ENCODE measurements at places on chromosomes 7 and 10. TPM values are rescaled to one million over a fixed set of nuclear protein-coding genes. Genes with fewer than 3 reads are reported as not detected.

GRCh38 chr10:125783408-125783807, 7.8 kb upstream of the MMP21 start:
- no peak for DNase-seq

DNA sequence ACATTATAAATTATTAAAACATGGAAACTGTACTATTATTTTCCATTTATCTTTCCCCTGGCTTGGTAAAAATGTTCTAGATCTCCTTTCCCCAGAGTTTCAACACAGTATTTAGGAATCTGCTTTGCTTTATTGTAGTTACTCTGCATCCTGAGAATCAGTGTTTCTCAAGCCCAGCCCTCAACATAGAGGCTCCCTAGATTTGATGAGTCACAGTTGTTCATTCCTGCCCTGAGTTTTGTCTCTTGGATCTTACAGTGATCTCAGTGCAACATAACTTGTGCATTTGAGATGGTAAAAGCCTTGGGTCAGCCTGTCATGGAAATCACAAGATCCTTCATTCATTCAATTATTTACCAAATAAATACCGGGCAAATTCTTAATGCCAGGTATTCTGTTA, 63.0 kb downstream of the VAX1 start:
- no peak for DNase-seq

GRCh38 chr10:31930023-31930751, 1.6 kb upstream of the ARHGAP12 start:
- DNase-seq = no peak

- no peak for DNase-seq
Observed at GRCh38 chr10:27658788-27659187, 86.8 kb downstream of the MKX start.

GRCh38 chr7:124460056-124460450, 305.5 kb downstream of the GPR37 start:
- no peak for DNase-seq

DNA sequence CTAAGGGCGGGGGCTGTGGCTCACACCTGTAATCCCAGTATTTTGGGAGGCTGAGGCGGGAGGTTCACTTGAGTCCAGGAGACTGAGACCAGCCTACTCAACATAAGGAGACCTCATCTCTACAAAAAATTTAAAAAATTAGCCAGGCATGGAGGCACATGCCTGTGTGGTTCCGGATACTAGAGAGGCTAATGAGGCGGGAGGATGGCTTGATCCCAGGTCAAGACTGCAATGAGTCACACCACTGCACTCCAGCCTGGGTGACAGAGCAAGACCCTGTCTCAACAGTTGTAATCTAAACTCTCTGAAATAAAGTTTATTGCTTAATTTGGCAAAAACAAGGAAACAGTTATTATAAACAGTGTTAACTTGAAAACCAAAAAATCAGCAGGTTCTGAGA, 123.3 kb downstream of the USP6NL start:
- no peak for DNase-seq

DNA sequence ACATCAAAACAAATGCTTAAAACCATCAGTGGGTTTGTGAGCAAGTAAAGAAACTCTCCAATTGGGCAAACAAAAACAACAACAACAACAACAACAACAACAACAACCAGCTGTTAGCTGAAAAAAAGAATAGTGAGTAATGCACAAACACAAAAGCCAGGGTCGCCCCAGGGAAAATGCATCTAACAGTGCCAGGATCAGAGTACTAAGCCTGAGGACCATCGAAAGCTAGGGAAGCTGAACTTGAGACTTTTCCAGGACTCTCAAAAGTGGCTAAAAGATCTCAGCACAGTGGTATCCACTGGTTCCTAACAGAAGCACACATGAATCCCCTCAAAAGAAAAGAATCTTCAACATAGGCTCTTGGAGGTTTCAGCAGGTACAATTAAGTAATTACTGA, 83.3 kb downstream of the CPXM2 start:
- no peak for DNase-seq

GRCh38 chr10:34719328-34719727, 95.8 kb downstream of the PARD3 start:
- no peak for DNase-seq

- DNase-seq = no peak
Observed at GRCh38 chr10:63666836-63667383, 145.7 kb downstream of the REEP3 start.

DNA sequence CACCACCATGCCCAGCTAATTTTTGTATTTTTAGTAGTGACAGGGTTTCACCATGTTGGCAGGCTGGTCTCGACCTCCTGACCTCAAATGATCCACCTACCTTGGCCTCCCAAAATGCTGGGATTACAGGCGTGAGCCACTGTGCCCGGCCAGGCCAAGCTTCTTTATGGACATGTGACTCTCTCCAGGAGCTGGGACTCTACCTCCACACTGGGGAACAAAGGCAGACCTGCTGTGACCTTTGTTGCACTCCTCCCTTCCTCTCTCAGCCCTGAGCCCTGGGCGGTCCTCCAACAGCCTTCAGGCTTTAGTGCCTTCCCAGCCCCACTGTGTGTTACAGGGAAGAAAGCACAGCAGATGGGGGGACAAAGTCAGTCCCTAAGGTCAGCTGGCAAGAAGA, 55.0 kb upstream of the DUSP5 start:
- DNase-seq = no peak

GRCh38 chr10:48802611-48803071, 118.0 kb downstream of the WDFY4 start:
- no peak for DNase-seq

DNA sequence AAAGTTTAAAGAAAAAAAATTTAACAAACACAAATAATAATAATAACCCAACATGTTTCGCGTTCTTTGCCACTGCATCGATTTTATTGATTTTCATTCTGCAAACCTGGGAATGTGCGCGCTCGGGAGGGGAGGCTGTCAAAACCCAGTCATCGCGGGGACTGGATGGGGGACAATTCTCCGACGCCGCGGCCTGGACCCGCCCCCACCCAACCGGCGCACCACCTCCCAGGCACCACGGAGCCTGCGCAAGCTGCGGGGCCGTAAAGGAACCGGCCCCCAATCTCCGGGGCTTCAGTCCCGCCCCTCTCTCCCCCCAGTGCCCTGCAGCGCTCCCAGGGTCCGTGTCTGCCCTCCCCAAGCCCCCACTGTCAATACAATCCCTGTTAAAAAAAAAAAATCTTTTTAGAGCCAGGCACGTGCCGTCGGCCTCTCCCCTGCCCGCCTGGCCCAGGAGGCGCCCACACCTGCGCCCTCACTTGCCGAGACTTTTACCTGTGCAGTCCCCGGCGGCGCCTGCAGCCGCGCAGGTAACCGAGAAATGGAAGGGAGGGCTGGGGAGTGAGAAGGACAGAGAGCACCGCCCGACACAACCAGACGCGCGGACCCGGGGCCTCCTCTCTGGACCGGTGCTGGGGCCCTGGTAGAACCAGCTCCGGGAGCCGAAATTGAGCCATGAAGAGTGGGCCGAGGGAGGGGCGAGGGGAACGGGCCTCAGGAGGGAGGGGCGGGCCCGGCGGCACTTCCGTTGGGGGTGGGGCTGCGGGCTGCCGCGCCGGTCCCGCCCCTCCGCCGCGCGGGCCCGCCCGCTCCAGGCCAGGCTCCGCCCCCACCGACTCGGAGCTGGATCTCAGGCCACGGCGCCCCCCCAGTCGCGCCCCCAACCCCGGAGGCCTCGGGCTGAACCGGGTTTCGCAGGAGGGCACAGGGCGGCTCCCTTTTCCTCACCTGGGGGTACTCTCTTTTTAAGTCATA, 7.6 kb upstream of the ZNF503 start:
- DNase-seq = no peak

DNA sequence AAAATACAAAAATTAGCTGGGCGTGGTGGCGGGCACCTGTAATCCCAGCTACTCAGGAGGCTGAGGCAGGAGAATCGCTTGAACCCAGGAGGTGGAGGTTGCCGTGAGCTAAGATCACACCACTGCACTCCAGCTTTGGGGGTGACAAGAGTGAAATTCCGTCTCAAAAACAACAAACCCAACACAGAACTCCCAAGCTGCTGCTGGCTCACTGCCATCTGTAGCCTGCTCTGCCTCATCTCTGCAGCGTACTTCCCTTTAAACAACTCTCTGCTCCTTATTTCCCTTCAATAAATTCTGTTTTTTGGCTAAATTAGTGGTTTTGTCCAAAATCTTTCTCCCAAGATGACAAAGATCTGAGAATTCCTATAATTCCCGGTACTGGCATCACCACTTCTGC, 189.2 kb upstream of the GALNT17 start:
- DNase-seq = no peak

The MUC12 gene
- not detected for polyA plus RNA-seq

The HOXA10 gene
- 1.6 TPM for polyA plus RNA-seq

The C1QL3 gene
- polyA plus RNA-seq = 0.03 TPM

The CRHR2 gene
- not detected for polyA plus RNA-seq

The GPR15LG gene
- polyA plus RNA-seq = 10.4 TPM

The DNAJB6 gene
- 152 TPM for polyA plus RNA-seq

The JCAD gene
- 0.10 TPM for polyA plus RNA-seq

The PRKCQ gene
- polyA plus RNA-seq = 7.2 TPM

The GNGT1 gene
- not detected for polyA plus RNA-seq

The GSTO2 gene
- 42.7 TPM for polyA plus RNA-seq
